ENCODE measurements at places on chromosomes 5 and 9.

- DNase-seq, result no peak
These were observed 1.1 kb downstream of the VLDLR start for GRCh38 chr9:2622461-2623287.

DNA sequence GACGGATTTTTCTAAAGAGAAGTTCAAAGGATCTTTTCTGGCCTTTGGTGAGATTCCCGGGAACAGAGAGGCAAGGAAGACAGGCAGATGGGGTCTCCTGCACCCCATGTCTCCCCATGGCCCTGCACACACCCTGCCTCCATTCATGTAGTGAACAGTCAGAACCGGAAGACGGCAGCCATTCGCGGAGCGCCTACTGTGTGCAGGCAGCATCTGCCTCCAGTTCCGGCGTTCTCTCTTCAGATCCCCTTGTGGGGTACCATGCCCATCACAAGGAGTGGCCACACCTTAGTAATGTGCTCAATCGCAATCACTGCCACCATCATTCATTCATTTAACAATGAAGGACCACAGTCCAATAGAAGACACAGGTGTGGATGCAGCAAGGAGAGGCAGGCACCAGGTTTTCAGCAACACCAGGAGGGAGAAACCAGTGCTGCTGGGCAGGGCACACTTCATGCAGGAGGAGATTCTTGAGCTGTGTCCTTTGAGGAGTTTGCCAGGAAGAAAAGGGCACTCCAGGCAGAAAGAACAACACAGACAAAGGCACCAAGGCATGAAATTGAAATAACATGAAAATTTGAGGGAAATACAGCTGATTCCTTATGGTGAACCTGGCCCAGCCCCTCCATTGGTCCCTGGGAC, 171.5 kb upstream of the PHYKPL start:
- DNase-seq, result no peak

- DNase-seq, result no peak
These were observed 298.4 kb upstream of the SEMA6A start for GRCh38 chr5:116872986-116873385.

DNA sequence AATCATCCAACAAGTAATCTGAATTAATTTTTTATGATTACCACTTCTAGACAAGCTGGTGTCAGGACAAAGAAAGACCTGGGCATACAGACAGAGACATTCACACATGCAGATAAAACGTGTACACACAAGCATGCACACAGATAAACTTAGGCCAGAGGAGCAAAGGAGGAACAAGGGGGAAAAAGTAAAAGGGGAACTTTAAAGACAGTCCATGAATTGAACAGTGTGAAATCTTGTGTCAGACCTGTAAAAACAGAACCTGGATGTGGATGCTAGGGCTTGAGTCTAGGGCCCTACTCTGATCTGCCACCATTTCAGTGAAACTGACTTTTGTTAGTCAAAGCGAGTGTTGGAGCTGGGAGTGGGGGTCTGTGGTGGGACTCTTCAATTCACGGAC, 11.2 kb upstream of the ZSWIM6 start:
- no peak for DNase-seq

- no peak for DNase-seq
These were observed 71.4 kb upstream of the SPTLC1 start for GRCh38 chr9:92186631-92187030.

DNA sequence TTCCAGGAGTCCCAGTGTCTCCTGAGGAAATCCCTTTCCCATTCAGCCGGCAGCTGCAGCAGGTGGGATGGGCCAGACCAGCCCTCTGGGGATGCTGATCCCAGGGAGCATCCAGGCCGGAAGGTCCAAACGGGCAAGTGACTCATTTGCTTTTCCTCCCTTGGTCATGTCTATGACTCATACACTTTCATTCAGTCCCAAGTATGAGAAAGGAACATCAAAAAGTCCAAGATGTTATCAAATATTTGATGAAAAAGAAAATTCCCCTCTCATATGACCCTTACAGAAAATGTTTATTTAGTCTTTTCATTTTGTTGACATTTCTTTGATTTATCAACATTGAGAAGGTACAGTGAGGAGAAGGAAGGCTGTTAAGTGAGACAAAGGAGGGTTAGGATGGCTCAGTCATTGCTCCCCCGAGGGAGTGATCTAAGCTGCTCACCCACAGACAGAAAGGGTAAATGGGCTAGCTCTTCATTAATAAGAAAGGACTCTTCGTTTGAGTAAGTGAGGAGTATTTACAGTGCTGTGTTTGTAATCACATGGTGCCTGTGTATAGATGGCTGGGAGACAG, 117.6 kb upstream of the ANKRD55 start:
- no peak for DNase-seq

GRCh38 chr5:115470921-115471320, 73.7 kb downstream of the FEM1C start:
- DNase-seq, result no peak

DNA sequence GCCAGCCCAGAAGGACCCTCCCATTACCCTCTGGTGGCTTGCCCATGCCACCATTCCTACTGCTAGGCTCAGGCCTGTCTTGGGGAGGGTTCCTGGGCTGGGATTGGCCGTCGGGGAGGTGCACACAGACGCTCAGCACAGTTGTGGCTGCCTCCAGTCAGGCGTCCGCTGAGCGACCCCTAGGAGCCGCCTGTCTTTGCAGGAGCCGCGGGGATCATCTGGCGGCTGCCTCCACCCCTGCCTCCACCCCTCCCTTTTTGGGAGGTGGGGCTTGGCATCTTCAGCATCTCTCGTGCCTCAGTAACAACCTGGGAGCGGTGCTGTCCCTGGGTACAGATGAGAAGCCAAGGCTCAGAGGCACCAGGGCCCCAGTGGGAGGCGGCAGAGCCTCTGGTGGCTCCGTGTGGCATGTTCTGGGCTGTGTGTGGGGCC, 39.6 kb downstream of the RXRA start:
- DNase-seq, result no peak

- DNase-seq, result no peak
These were observed 357.0 kb downstream of the TLE4 start for GRCh38 chr9:79928661-79929223.

DNA sequence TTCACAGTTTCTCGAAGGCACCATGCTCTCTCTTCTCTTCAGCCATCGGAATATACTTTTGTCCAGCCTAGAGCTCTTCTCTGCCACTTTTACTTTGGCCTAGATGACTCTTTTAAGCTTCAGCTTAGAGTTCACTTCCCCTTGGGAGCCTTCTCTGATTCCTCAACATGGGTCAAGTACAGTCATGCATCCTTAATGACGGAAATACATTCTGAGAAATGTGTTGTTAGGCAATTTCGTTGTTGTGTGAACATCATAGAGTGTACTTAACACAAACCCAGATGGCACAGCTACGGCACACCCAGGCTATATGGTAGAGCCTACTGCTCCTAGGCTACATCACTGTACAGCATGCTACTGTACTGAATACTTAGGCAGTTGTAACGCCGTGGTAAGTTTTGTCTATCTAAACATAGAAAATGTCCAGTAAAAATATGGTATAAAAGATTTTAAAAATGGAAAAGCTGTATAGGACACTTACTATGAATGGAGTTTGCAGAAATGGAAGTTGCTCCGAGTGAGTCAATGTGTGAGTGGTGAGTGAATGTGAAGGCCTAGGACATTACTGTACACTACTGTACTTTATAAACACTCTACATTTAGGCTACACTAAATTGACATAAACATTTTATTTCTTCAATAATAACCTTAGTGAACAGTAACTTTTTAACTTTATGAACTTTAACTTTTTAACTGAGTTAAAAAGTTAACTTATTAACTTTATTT, 15.1 kb upstream of the TNFSF15 start:
- no peak for DNase-seq

DNA sequence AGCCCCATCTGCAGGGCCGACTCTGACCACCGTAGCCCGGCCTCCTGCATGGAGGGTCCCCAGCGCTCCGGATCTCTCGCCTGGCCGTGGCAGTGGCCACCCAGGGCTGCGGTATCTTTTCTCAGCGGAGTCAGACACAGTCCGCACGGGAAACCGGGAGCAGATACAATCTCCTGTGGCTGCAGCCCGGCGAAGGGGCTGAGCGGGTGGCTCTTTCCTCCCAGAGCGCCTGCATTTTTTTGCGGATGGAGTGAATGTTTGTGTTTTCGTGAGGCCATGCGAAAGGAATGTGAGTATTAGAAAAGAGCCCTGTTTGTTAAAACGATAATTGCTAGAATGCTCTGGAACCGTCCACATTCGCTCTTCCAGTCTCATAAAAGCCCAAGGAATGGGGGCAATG, 53.4 kb upstream of the PTCH1 start:
- DNase-seq, result no peak

DNA sequence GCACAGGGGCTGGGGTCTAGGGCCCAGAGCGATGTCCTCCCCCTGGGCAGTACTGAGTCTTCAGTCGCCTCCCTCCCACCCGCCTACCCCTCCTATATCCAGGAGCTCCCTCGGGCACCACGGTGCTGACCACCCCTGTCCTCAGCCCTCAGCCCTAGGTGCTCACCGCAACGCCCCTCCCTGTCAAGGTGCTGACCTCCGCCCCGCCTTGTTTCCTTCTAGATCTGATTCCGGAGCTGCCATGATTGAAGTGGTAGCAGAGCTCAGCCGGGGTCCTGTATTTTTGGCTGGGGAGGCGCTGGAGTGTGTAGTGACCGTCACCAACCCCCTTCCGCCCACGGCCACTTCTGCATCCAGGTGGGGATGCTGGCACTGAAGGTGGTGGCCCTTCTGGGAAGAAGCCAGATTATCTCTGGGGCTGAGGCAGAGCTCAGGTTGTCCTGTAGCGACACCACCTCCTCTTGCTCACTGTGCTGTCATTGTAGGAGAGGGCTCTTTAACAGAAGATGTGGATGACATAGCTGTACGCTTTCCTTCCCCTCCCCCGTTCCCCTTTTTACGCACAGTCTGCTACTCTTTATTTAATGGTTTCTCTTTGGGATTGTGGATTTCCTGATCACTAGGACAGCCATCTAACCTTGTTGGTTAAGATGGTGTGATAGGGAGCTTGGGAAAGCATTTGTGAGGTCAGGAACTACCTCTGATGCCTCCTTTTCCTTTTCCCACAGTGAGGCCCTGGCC, 598 bp downstream of the RGP1 start:
- no peak for DNase-seq

Data from stimulated activated CD8-positive, alpha-beta memory T cell treated with anti-CD3 and anti-CD28 coated beads, Interleukin-15, amount 100 ng/mL, for 24 hours (primary cell).